Umbilical cord (tissue), 2 donors: ENCODE measurements at places on chromosomes 11 and 22.

DNA sequence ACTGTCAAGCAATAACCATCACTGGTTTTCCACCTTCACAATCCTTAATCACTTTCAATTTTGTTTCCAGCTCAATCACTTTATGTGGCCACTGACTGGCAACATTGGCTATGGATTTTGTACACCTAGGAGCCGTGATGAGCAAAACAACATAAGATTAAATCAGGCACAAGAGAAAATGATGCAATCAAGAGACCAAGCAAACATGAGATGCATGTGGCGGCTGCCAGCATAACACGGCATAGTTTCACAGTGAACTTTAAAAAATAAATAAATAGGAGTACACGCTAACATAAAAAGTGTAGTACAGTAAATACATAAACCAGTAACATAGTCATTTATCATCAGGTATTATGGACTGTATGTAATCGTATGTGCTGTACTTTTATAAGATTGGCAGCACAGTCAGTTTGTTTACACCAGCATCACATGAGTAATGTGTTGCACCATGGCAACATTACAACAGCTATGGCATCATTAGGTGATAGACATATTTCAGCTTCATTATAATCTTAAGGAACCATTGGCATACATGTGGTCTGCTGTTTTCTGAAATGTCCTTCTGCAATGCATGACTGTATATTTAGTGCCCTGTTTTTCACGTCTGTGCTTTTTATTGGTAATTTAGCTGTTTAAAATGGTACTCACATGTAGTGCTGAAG, 83.3 kb upstream of the PRDM11 start:
- no peak for DNase-seq

- DNase-seq: no peak
Observed at GRCh38 chr11:64259533-64260067, 8.3 kb downstream of the PLCB3 start.

DNA sequence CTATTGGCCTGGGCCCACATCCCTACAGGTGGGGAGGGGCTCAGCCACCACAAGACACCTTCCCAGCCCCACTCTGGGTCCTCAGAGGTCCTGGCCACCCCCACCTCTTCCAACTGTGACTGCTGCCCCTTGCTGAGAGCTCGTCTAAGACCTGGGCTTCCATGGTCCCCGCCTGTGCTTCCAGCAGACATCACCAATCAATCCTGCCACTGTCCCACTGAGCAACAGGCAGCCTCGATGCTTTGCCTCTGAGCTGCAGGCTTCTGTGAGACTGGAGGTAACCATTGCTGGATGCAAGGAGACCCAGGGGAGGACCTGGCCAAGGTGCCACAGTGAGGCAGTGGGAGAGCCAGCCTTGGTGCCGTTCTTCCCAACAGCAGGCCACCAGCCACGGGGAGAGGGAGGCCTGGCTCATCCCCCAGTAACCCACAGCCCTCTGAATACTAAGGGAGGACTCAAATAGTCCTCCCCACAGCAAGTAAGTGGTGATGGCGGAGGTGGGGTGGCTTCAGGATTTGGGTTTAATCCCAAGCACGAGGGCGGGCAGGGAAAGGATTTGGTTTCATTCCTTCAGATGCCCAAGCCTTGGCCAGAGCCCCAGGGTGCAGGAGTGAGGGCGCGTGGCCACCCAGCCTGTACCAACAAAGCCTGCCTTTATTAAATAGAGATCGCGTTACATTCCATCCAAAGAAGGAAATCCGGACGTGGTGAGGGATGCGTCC, 5.5 kb upstream of the FADS3 start:
- no peak for DNase-seq

DNA sequence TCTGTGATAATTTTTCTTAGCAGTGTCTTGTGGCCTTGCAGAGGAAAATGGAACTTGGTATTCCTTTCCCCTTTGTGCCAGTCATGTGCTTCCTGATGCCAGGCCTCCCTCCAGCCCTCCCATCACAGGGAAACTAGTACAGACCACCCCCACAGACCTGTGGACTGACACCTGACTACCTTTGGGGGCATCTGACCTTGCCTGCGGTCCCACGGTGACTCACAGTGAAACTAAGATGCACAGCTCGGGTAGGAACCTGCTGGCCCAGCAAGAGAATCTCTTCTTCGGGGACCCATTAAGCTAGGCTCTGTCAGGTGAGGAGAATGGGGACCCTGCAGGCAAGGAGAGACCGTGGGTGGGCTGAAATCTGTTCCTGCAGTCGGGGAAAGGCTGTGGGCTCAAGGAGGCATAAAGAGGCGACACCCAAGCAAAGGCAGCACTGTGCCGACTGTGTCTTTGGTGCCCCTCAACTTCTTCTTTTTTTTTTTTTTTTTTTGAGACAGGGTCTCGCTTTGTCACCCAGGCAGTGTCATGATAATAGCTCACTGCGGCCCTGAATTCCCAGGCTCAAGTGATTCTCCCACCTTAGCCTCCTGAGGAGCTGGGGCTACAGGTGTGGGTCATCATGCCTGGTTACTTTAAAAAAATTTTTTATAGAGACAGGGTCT, 20.8 kb upstream of the PEX26 start:
- DNase-seq: no peak

- no peak for DNase-seq
Observed at GRCh38 chr11:121644187-121644512, 191.4 kb upstream of the SORL1-AS1 start.

GRCh38 chr11:110092515-110093406, at the start of gene ZC3H12C:
Gene ZC3H12C (plus strand): TSS chr11:110093392. CDS start chr11:110093412, 20 bp downstream.
- DNase-seq: peak; percentile 86

GRCh38 chr11:17638311-17638710, 81.1 kb upstream of the MYOD1 start:
- DNase-seq: no peak

DNA sequence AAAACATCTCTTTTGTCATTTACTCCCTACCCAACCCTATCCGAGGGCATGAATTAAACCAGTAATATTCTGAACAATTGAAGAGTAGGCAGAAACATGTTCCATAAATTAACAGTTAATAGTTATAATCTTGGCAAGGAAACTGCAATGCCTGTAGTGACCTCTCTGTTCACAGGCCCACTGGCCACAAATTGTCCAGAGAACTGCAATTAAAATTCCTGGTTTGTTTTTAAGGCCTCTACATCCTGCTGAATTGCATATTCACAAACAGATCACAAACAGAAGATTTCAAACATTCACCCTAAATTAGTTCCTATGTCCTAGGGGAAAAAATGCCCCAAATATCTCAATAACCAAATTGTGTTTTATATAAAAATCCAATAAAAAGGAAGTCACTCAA, 143.2 kb upstream of the TRPC6 start:
- no peak for DNase-seq

DNA sequence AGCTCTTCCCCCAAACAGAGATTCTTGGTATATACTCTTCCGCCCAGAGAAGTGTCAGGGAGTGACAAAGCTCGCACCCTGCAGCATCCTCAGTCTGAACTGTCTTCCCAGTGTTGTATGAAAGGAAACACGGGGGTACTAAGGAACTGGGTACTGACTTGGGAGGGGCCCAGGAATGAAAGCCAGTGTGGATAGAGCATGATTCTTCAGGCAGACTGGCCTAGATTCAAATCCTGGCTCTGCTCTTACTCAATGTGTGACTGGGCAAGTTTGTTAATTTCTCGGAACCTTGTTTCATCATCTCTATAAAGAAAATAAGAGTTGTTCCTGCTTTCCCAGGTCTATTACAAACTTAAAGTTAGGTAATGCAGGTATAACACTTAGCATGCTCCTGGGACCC, 266.0 kb upstream of the NARS2 start:
- DNase-seq: peak; percentile 59

GRCh38 chr22:39723463-39723862, 152.9 kb downstream of the CACNA1I start:
- DNase-seq: no peak

DNA sequence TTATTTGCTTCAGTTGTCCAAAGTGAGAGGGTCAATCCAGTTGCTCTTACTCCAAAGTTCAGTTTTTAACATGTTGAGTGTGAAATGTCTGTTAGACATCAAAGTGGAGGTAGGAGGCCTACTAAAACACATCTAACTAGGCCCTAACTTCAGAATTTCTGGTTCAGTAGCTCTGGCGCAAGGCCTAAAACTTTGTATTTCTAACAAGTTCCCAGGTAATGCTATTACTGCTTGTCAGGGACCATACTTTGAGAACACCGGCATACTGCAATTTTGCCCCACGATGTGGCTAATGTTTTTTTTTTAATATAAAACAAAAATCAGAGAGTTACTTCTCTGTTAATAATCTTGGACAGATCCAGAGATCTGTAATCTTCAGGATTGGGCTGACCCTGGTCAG, 72.4 kb upstream of the LRRC55 start:
- no peak for DNase-seq

GRCh38 chr11:108895579-108896480, 231.0 kb downstream of the DDX10 start:
- DNase-seq: no peak
